ENCODE measurements at places on chromosomes 7 and 10.

DNA sequence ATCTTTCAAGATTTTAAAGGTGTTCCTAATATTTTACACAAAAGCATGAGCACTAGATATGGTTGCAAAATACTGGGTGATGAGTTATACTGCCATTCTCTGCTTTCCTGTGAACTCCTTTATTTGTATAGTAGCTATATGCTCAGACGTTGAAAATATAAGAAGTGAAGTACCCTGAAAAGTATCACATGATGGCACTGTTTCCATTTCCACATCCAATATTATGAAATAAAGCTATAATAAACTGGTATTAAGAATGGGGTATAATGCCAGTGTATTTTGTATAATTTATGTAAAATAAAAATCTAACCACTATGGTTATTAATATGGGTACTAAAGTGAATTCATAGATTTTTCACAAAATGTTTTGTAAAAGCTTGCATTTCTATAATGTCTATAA lies 79.6 kb upstream of the FOXP2 start:
- no peak for DNase-seq

DNA sequence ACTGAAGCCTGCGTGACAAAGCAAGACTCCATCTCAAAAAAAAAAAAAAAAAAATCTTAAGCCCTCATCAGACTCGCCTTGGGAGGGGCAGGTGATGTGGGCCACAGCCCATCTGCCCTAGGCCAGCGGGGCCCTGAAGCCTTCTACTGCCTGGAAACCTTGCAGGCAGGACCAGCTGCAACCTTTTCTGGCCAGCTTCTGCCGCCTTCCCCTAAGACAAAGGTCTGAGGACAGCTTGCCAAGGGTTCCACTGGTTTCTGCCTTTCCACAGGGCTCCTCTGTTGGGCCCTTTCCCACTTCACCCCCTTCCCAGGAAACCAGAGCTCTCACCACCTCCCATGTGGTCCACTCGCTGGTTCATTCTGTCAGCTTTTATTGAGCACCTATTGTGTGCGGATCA lies 35.2 kb downstream of the UBTD1 start:
- no peak for DNase-seq

GRCh38 chr10:74460812-74461211 lies 309.8 kb downstream of the ADK start:
- no peak for DNase-seq

- DNase-seq, result no peak
These were observed 5.3 kb downstream of the DYDC1 start for GRCh38 chr10:80351220-80351619.

GRCh38 chr10:117596706-117597105 lies 54.2 kb downstream of the EMX2 start:
- DNase-seq, result no peak

GRCh38 chr7:9711259-9711918 lies 1262.3 kb upstream of the PHF14 start:
- DNase-seq, result no peak

DNA sequence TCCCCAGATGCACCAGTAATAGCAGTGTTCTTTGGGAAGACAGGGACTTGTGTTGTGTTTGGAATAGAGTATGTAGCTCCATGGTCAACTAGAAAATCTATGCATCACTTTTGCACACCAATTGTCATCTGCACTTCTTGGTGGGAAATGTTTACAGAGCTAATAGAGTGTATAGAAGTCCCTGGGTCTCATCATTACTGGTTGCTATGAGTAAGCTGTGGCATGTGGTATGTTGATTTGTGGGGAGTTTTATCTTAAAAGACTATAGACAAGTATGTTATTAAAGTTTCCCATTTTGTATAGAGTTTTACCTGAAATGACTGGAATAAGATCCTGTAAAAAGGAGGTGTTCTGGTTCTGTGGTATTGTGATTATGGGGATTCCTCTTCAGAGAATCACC lies 55.4 kb upstream of the PRSS1 start:
- DNase-seq, result no peak

- no peak for DNase-seq
These were observed 42.1 kb upstream of the SH2B2 start for GRCh38 chr7:102244601-102245000.

GRCh38 chr7:109751241-109751640 lies 1181.6 kb downstream of the DNAJB9 start:
- no peak for DNase-seq

- DNase-seq, result peak; percentile 97
These were observed 992 bp upstream of the IGF2BP3 start for GRCh38 chr7:23471106-23471859.

- no peak for DNase-seq
These were observed 997 bp upstream of the LDB1 start for GRCh38 chr10:102120991-102121738.

- peak; percentile 36 for DNase-seq
These were observed 1160.3 kb downstream of the CNTNAP2 start for GRCh38 chr7:147276783-147277370.

- no peak for DNase-seq
These were observed 20.1 kb upstream of the SH2D4B start for GRCh38 chr10:80517416-80518142.

DNA sequence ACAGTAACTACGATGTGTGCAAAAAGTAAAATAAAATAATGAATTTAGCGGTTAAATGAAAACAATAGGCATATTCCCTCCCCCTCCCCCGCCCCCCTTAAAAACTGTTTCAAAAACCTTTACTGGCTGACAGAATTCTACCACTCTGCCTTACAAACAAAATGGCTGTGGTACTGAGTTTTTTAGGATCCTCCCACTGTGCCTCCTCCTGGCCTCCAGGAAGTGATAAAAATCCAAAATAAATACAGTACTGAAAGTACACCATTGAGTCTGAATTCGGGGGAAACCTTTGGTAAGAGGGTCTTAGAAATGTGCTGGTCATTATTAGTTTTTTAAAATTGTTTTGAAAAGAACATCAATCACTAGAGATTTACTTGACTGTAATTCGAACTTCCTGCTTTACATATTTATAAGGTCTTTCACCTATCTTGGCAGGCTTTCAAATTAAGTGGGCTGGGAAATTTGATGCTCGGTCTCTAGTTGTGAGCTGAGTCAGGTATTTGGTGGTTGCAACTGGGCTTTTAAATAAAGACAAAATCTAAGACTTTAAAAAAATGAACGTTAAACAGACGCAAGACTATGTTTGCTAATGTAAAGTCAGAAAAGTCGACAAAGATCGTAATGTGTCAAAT lies 32.5 kb upstream of the EPC1 start:
- DNase-seq, result peak; percentile 76

Data from NCI-H345 (cell line).